AG10803 (cell line): ENCODE measurements at places on chromosomes 7 and 10.
A peak's percentile ranks its signal among the peaks of the same experiment; 100 is the strongest.

GRCh38 chr7:115356139-115356746, 434.3 kb downstream of the MDFIC start:
- no peak for DNase-seq

DNA sequence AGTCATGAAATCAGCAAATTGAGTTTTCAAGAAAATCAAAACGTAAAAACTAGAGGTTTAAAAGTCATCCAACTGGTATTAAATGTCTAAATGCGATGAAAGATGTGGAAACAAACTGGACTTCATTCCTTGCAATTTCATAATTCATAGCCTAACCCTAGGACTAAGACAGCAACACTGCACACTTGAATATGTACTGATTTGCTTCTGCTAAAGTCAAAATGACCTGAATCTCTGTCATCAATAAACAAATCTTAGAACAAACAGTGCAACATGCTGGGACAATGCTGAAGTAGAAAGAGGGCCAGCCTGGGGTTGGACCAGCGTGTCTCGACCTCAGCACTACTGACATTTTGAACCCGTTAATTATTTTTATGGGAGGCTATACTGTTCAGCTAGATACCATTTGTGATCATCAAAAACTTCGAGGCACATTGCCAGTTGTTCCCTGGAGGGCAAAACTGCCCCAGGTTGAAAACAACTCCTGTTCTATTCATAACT, 47.1 kb downstream of the MYOF start:
- DNase-seq: no peak

GRCh38 chr7:50207686-50208255, 96.7 kb upstream of the IKZF1 start:
- no peak for DNase-seq

DNA sequence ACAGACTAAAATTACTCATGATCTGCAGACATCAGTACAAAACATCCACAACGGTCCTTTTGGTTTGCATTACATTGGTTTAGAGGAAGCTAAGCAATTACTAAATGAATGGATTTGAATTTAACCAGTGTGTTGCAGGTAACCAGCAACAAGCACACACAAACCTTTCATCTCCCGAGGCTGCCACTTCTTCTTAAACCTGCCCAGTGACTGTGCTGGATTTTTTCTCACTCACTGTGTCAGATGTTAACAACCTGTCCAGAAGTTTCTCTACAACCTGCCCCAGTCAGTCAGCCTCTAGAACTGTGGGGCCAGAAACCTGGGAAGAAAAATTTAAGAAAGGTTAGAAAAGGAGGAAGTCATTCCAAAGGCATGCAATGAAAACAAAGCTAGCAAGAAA, 2.4 kb upstream of the MEOX2 start:
- DNase-seq: no peak

DNA sequence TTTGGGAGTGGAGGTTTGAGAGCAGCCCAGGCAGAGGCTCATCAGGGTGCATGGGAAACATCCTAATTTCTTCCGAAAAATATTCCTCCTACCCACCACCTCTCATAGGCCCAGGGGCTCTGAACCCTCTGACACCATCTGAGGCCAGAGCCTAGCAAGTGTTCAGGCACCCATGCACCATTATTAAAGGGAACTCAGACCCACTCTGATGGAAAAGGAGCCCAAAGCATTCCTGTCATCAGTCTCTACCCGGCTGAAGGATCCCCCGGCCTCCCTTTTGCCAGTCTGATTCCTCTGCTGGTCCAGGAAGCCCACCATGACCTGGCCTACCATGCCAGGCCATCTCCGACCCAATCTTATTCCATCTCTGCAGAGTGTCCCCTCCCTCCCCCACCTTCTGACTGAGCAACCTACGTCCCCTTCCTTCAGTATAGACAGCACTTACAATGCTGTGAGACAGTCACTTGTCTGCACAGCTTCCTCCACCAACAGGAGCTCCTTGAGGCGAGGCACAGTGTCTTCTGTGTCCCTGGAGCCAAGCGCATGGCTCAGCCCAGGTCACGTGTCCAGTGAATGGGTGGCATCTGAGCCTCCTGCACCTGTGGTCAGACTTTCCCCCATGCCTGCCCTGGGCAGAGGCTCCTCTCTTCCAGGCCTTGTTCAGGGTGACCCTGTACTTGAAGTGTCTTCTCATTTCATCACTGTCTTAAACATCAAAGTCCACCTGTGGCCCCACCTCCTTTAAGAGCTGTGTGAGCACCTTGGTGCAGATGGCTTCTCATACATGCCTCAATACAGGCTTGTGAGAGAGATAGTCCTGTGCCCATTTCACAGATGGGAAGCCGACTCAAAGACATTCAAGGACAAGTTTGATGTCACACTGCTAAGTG, 889 bp upstream of the GPR15LG start:
- DNase-seq: no peak

- DNase-seq: no peak
These were observed 742.9 kb downstream of the SORCS3 start for GRCh38 chr10:105383978-105384377.

DNA sequence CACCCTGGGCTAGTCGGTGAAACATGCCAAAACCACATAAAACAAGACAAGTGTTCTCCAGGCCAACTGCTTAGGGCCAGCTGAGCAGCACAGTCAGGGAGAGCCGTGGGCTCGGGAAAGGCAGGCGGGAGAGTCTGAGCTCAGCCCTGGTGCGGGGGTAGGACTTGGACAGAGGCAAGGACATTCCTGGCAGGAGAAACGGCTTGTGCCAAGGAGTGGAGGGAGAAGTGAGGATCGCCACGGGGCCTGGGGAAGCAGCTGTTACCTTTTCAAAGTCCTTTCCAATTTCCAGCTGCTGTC, 4.2 kb downstream of the ELN start:
- peak; percentile 92 for DNase-seq

- no peak for DNase-seq
These were observed 20.2 kb upstream of the CYREN start for GRCh38 chr7:135190703-135191102.

- no peak for DNase-seq
These were observed 82.0 kb downstream of the GRK5 start for GRCh38 chr10:119289227-119289920.

DNA sequence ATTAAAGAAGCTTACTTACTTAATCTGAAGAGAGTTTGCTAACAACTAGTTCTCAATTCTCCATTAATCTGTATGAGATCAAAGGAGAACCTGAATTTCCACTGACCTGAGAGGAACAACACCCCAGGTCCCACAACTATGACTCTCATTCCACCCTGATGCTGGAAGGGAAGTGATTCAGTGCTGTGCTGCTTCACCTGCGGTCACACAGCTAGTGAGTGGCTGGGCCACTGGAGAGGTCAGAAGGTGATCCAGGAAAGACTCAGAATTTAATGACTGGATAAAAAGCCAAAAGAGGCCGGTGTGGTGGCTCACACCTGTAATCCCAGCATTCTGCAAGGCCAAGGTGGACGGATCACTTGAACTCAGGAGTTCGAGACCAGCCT, 23.6 kb downstream of the SORBS1 start:
- DNase-seq: no peak

DNA sequence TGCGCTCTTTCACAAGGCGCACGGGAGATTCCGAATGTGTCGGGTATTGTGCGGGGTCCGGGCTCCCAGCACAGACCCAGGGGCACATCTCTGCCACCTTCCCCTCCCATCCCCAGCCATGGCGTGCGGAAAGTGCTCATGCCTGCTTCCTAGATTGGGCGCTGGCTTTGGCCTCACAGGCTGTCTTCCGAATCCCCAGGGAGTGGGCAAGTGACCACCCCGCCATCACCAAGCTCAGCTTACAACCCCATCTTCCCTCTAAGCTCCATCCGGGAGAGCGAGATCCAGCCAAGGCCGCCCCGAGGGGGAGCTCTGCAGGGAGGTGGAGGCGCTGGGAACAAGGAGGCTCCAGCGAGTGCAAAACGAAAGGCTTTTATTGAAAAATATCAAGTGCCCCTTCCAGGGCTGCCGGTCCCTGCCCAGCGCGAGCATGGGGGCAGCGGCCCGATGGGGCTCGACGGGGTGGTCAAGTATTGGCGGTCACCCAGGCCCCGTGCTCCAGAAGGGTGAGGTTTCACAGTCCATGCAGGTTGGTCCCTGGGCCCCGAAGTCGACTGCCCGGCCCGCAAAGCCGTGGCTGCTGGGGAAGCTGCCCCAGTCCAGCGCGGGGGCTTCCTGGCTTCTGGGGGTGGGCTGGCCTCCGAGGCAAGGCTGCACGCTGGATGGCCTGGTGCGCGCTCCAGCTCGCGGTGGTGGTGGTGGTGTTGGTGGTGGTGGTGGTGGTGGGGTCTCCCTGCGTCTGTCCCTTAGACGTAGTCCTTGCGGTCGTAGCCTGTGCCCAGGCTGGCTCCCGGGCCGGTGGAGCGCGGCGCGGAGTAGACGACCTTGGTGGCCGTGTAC, 1.2 kb downstream of the CLDN3 start:
- DNase-seq: no peak

- DNase-seq: no peak
These were observed 95.5 kb downstream of the CELF2 start for GRCh38 chr10:11113156-11113555.

- DNase-seq: no peak
These were observed 169.3 kb upstream of the TCERG1L start for GRCh38 chr10:131480861-131481260.

GRCh38 chr10:14022052-14022451, 308.7 kb downstream of the FRMD4A start:
- no peak for DNase-seq

GRCh38 chr10:104750291-104750690, 109.2 kb downstream of the SORCS3 start:
- DNase-seq: no peak

DNA sequence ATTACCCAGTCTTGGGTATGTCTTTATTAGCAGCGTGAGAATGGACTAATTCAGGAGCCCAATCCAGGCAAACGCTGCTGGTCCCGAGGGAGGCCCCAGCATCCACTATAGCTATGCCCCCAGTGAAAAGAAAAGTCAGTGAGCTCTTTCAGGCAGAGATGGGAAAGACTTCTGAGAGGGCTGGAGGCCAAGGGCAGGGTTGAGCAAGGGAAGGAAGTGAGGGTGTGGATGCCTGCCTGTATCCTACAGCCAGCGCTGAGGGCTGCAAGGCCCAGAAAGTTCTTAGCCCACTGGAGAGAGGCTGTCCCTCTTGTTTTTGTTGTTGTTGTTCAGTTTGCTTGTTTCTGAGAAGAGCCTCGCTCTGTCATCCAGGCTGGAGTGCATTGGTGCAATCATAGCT, 261.6 kb downstream of the ZEB1 start:
- no peak for DNase-seq

GRCh38 chr7:101554584-101555268, 74.4 kb downstream of the MYL10 start:
- no peak for DNase-seq

DNA sequence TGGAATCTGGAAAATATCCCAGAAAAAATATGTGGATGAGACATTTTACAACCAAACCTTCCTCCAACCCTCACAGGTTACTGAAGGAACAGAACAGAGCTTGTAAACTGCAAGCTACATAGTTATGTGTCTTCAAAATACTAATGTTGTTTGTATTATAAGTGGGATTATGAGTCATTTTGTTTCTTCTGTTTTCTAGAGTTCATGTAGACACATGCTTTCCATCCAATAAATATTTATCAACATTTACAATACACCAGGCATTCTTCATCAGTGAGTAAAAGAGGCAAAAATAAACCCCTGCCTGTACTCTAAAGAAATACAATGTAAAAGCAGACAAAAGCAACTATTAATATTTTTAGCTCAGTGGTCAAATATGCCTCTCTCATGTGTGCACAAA, 38.0 kb upstream of the TES start:
- peak; percentile 24 for DNase-seq

DNA sequence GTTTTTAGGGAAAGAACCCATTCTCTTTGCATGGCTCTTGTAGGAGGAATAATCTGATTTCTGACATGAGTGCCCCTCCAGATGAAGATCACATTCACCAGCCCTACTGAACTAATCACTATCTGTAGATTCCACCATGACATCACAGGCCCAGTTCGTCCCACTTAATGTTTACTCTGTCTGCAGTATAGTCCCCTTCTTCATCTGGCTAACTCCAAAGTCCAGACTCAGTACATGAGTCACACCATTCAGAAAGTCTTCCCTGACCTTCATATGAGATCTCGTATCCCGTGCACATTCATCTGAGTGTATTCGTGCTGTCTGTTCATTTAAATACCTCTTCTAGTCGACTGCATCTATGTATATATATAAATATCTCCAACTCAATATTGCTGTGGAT, 366.5 kb upstream of the AKR1E2 start:
- no peak for DNase-seq

DNA sequence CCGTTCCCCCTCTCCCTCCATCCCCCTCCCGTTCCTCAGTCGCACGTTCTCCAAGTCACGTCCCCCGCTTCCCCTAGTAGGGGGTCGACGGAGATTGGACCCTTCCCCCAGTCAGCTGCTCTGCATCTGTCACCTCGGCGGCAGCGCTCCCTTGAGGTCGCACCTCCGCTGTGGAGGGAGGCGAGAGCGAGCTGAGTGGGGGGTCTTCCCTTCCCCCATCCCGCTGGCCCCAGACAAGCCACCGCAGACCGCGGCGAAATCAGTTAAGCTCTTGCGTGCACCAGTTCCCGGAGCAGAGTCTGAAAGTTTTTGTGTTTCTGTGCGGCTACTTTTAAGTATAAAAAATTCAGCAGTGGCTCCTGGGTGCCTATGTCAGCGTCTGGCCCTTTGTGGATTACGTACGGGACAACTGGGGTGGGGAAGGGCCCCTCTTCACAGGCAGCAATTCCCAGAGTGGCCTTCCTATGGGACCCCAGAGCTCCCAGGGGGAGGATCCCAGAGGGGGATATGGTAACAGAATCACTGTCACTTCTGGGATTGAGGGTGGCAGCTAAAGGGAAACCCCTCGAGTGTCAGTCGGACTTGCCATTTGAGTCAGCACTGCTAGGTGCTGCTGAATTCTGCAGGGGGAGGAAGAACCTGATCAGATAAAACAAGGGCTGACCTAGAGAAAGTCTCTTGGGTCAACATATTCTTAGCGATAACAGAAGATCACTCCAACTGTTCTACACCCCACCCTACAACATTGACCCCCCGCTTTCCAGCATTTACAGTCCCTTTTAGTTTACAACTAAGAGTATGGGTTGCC, 12.5 kb upstream of the DDIT4 start:
- peak; percentile 65 for DNase-seq

- peak; percentile 36 for DNase-seq
These were observed 89.6 kb downstream of the EGFR start for GRCh38 chr7:55108401-55108800.
